ENCODE measurements at places on chromosomes 3 and 15.

DNA sequence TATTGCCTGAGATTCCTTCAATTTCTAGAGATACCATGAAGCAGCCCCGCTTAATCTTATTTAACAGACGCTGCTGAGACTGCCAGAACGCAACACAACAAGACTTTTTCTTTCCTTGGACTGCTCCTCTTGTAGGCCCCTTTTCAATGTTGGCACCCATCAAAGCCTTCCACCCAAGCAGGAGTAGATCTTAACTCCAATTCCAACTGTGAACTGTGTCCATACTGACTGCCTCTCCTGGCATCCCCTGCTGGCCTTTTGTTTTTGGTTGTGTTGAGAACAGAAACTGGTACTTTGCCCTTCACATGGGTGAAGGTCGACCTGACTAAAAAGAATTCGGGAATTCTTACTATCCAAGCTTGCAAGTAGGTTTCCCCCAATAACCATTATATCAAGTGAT is 50.2 kb downstream of the TRIM71 start:
- no peak for DNase-seq

GRCh38 chr3:42668793-42669217 is 15.3 kb downstream of the ZBTB47 start:
- DNase-seq: peak; percentile 64

GRCh38 chr3:185649414-185649813 is 63.3 kb downstream of the SENP2 start:
- no peak for DNase-seq

DNA sequence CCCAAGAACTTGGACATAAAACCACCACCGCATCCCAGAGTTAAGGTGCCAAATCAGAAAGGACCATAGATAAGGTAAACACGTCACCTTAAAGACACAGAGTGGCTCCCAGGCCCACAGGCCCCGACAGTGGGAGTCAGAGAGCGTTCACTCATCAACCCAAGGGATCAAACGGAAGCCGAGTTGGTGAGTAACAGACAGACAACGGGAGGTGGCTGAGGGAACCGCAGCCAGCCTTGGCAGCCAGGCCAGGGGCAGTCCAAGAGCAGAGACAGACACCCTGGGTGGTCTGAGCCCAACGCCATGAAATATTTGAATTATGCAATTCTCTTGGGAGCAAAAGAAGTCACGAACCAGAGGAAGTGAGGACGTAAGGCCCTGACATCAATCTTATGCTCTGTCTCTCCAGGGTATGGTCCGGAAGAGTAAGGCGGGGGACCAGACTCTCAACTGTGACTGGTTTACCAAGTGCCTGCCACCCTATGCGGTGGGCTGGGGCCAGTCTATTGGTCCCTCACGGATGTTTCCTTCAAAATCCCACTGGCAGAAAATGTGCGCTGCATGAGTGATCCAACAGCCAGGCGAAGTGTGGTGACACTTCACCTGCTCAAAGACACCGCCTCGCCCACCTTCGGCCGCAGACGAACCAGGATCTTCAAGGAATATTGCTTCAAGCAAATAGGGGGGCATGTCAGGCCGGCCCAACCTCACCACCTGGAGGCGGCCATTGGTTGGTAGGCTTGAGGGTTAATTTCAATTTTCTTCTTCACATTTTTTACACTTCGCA is 34.3 kb downstream of the TMEM44 start:
- DNase-seq: no peak

GRCh38 chr3:184583578-184584451 is 22.2 kb downstream of the EPHB3 start:
- DNase-seq: no peak

DNA sequence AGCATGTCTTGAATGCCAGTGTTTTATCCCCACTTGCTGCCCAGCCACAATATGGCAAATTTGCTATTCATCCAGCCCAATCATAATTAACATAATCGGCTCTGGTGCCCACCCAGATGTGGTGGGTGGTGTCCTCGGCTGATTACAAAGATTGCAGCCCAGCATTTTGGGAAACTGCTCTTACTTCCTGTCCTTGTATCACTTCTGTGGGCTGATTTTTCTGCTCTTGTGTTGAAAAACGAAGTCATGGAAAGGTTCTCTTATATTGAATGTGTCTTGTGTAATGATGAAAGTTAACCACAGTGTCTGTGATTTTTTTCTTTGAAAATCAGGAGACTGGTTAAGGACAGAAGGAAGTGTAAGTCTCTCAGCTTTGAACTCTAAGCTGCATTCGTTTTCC is 141.7 kb downstream of the CACNA2D3 start:
- DNase-seq: no peak
